ENCODE measurements at places on chromosomes 1 and 21.

DNA sequence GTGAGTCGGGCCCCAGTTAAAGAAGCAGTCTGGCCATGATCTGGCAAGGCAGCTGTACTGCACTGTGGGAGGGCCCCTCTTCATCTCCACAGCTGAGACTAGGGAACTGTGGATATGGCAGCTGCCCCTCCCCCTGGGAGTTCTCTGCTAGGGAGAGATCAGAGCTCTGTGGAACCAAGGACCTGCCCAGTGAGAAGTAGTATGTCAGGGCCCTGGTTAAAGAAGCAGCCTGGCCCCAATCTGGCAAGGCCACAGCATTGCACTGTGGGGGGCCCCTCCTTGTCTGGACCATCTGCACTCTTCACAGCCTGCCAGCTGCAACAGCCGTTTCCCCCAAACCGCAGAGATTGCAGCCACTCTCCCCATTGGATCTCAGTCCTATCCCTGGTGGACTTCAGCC lies 208.5 kb downstream of the DNAH14 start:
- no peak for DNase-seq

GRCh38 chr1:2130871-2131289 lies 63.7 kb downstream of the FAAP20 start:
- DNase-seq: no peak

- no peak for DNase-seq
These were observed 2.3 kb upstream of the SLC9A1 start for GRCh38 chr1:27157194-27157593.

DNA sequence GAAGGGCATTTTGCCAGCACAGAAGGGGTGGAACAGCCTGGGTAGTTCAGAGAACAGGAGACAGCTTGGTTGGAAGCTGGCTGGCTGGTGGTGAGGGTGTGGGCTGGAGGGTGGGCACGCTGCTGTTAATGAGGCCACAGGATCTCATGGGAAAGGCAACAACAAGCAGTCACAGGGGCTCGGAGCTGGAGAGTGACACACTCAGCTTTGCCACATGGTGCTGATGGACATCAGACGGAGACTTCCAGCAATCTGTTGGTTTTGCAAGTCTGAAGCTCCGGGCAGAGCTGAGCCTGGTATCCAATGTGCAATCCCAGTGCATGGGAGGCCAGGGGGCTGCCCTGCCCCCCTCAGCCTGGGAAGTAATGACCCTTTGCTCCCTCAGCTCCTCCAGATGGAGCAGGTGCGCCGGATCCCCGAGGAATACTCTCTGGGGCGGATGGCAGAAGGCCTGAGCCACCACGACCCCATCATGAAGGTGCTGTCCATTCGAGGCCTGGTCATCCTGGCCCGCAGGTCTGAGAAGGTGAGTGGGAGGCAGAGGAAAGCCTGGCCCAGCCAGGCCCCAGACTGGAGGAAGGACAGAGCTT lies 15.6 kb upstream of the TTC4 start:
- DNase-seq: no peak

DNA sequence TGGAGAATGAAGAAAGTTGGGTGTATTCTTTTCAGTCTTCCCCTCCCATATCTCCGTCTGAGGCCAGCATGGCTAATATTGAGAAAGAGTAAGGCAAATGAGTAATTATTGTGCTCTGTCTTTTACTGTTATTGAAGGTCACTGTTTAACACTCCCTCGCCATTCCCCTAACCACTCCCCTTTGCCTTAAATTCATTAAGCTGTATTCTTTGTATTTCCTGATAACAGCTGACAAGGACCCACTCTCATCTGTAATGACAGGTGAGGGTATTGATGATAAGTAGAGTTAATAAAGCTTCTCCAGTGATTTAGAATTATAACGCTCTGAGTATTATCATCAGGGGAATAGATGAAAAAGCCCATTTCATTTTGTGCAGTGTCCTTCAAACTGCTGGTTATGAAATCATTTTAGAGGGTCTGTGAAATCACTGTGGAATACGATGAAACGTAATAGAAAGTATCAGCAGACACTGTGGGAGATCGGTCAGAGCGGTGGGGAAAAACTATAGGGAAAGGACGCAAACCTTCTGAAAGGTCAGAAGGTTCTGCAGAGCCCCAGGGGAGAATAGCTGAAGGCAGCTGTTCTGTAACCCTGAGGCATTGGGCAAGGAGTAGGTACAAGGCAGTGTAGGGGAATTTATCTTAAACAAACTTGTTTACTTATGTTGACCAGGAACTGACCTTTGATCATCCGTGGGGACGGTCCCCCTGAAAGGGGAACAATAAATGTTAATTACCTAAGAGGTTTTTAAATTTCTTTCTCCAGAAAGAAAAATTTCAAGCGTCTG lies 46.3 kb upstream of the CACYBP start:
- no peak for DNase-seq

DNA sequence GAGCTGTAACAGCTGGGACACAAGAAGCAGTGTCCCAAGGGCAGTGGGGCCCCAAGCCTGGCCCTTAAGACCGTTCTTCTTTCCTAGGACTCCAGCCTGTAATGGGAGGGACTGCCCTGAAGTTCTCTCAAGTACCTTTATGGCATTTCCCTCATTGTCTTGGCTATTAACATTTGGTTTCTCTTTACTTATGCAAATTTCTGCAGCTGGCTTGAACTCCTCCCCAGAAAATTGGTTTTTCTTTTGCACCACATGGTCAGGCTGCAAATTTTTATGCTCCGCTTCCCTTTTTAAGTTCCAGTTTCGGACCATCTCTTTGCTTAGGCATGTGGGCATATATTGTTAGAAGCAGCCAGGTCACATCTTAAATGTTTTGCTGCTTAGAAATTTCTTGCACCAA lies 3.1 kb upstream of the MROH9 start:
- DNase-seq: no peak

GRCh38 chr1:224879162-224879803 lies 50.2 kb upstream of the DNAH14 start:
- peak; percentile 14 for DNase-seq

DNA sequence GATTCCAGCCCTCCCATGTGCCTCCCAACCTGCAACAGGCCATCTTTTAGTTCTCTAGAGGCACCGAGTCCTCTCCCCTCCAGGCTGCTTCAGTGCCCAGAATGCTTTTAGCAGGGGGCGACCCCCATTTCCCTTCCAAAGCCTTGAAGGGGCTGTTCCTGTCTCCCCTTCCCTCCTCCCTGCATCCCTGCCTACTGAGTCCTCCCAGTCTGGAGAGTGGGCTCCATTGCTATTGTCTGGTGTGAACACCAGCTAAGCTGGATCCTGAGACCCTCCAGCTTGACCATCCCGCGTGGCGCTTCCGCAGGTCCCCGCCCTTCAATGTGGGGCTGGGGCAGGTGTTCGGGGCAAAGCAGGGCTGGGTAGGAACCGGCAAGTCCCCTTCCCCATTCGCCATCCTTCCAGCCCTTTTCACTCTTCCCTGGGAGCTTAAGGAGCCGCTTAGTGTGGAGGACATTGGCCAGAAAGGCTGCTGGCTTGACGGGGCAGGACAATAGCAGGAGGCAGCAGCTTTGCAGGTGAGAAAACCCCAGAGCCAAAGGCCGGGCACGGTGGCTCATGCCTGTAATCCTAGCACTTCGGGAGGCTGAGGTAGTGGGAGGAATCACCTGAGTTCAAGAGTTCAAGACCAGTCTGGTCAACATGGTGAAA lies 32.2 kb downstream of the PADI6 start:
- no peak for DNase-seq

DNA sequence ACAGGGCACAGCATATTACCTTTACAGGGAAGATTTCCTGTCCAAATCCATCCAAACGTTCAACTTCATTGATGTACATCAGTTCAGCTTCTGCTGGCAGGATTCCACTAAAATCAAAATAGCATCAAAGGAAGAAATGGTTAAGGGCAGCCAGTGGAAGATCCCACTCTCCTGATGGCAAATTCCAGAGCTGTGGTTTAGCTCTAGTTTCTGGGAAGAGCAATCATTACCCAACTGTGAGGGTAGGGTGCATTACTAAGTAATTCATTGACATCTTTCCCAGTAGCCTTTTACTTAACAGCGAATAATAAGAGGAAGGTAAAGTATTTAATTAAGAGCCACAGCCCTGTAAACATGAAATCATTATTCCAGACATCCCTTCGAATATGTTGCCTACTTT lies 120.7 kb downstream of the SMYD2 start:
- no peak for DNase-seq

GRCh38 chr1:22484706-22485345 lies 33.2 kb downstream of the ZBTB40 start:
- no peak for DNase-seq

DNA sequence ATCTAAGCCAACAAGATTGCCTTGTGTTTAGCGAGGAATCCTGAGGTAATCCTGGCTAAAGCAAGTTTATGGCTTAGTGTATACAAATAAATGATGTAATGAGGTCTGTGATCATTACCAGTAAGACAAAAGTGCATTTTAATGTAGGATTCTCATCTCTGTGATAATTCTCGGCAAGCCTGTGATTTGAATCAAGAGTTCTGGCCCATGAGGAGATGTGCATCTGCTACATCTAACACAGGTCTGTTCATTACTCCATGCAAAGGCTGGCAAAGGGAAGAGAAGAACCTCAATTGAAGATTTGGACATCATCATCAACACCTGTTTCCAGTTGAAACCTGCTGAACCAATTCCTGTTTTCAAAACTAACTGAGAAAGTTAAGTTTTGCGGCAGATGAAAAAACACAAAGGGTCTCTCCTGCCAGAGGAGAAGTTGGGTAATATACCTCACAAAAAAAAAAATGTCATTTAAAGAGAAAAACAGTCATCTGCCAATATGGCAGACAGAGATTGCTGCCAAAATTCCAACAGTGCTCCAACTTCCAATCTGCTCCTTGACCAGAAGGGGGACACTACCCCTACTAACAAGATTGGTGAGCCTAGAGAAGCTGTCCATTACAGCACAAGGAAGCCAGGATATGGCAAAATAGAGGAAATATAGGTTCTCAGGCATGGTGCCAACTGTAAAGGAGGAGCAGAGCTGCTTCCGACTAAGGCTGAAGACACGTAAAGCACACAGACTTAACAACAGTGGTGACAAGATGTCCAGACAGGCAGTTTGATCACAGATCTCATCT lies 453.7 kb downstream of the TTLL7 start:
- no peak for DNase-seq

DNA sequence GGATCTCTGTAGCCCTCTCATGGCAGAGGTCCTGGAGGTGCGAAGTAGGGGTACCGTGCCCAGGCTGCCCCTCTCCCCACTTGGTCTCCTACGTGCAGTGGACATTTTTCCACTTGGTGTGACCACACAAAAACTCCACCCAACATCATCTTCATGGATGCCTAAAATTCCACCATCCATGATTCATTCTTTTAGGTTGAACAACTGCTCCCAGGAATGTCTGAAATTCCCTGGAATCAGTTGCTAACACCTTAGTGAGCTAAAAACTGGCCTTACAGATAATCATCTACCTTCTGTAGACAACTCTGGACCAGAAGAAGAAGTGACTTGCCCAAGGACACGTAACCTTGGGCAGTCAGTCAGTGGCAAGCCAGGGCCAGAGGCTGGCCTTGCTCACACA lies 32.1 kb upstream of the CLIC4 start:
- no peak for DNase-seq

DNA sequence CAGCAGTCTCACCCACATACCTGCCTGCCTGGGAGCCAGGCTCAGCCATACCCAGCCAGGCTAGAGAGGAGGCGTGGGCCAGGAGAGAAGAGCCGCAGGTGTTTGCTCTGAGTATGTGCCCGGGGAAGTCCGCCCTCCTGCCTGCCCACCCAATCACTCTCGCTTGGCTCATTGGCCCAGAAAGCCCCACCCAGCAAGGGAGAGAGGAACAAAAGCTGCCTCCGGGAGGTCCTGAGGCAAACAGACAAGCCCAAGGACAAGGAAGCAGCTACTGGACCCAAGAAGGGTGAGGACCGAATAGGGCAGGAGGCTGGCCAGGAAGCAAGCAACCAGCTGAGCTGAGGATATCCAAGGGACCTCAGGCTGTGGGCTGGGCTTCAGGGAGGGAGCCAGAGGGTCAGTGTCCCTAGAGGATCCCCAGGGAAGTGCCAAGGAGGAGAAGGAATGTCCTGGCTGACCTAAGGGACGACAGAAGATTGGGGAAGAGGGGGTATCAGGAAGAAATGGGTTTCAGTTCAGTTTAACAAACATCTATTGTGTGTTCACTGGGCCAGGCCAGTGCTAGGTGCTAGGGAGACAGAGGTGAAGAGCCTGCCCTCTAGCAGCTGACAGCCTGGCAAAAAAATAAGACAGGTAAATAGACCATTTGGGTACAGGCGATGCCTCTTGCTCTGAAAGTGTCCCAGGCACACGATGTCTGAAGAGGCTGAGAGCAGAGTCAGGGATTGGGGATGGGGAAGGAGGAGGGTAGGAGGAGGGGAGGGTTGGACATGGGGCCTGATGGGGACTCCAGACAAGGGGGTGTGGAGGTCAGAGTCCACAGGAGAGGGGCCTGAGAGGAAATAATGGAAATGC lies at the start of gene GJB4:
Gene GJB4, plus strand, starts transcription at position 238 of the 855 bp plus-strand sequence. CDS start 1,515 bp downstream, outside the sequence.
- no peak for DNase-seq

GRCh38 chr1:180178511-180179161 lies 24.0 kb downstream of the QSOX1 start:
- peak; percentile 53 for DNase-seq

DNA sequence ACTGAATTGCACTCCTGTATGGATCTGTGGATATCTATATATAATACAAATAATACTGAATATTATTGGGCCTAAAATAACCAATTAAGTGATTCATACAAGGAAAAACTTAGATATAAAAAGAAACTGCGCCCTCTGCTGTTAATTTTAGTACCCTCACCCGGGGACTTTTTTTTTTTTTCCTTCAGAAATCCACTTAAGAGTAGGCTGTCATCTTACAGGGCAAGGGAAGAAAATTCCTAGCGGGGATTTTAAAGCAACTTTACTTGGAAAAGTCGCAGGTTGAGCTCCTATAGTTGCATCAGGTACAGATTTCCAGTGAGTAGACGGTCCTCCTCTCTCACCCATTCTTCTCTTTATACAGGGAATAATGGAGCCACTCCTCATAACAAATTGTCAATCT lies 1.3 kb downstream of the NTNG1 start:
- DNase-seq: no peak

DNA sequence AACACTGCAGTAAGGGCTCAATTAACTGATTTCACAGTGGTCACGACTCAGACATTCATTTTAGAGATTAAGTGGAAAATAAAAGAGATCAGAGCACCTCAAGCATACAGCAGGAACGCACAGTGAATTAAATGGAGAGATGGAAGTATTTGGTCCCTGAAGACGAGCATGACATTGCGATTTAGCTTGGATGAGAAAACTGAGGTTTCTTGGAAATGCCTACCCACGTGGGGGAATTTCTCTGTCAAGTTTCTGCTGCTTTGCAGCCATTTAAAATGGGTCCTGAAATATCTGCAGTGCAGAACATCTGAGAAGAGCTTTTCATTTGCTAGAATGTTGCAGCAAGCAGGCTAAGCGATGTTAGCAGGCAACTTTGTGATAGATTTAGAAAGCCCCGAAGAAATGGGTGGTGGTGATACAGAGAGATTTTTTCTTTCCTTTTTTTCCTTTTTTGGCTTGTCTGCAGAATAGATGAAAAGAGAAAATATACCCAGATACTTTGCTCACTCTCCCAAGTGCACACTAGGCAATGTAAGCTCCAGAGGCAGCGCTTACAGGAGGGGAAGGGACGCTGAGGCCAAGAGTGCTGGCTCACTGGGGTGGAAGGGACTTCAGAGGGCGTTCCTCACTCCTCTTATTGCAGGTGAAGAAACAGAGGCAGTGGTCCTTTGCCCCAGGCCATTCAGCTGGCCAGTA lies 258.0 kb downstream of the KCNJ6 start:
- DNase-seq: no peak

GRCh38 chr1:162297208-162297607 lies 79.4 kb downstream of the SPATA46 start:
- no peak for DNase-seq

- DNase-seq: no peak
These were observed 2.5 kb upstream of the TBX15 start for GRCh38 chr1:118990513-118991152.

GRCh38 chr1:2604844-2605508 lies 18.4 kb downstream of the PRXL2B start:
- no peak for DNase-seq

- DNase-seq: peak; percentile 98
These were observed 11.7 kb upstream of the S100A11 start for GRCh38 chr1:152048416-152049009.

Measured in A549 (cell line).